CD4-positive, alpha-beta T cell treated with Interleukin-17A for 4 hours (primary cell): ENCODE measurements at places on chromosomes 16 and 17.

DNA sequence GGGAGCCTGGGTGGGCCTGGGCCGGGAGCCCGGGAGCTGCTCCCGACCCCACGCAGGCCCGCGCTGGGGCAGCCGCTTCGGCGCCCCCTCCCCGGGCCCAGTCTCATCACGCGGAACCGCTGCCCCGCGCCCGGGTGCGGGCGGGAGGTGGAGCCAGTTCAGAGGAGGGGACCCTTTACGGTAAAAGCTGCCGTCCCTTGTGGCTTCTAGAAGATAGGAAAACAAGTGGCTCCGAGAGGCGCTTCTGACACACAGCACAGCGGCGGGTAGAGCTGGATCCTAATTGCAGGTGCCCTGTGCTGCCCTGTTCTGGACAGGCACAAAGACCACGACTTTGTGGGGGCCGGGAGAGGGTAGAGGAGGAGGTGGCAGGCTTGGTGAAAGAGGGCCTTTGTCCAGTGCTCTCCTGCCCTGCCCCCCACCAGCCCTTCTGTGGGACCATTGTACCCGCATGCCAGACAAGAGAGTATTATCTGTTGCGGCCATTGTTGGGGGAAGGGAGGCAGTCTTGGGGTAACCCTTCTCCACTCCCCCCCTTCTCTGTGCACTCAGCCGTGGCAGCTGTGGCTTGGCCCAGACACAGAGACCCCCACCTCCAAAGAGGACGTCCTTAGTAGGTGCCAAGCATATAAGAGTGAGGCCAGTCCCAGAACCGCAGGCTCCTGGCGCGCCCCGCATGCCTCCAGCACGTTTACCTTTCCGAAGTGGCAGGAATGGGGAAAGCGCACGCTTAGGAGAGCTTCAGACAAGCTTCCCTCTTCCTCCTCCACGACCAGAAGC lies 736 bp downstream of the CNP start:
- DNase-seq = peak; percentile 53

DNA sequence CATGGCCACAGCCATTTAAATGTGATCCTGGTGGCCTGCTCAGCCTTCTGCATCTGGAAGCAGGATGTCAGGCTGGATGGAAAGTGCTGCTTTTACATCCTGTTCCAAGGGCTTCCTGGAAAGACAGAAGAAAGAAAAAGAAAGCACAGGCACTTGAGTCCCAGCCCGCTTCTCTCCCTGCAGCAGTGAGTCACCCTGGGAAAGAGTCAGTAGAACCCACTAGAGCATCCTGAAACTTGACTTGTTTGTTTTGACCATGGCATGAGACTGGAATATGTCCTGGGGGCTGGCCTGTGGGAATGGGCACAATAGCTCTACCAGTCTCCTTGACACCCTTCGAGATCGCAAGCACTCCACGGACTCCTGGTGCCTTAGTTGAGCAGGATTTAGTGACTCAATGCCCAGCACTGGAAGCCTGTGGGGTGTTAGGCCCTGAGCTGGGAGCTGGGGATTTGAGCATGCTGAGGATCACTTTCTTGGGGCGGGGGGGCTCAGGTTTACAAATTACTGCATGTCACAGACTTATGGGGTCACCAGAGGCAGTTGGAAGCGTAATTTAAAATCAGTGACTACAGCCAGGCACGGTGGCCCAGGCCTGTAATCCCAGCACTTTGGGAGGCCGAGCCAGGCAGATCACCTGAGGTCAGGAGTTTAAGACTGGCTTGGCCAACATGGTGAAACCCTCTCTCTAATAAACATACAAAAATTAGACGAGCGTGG lies 22.1 kb upstream of the GNA13 start:
- DNase-seq = no peak

DNA sequence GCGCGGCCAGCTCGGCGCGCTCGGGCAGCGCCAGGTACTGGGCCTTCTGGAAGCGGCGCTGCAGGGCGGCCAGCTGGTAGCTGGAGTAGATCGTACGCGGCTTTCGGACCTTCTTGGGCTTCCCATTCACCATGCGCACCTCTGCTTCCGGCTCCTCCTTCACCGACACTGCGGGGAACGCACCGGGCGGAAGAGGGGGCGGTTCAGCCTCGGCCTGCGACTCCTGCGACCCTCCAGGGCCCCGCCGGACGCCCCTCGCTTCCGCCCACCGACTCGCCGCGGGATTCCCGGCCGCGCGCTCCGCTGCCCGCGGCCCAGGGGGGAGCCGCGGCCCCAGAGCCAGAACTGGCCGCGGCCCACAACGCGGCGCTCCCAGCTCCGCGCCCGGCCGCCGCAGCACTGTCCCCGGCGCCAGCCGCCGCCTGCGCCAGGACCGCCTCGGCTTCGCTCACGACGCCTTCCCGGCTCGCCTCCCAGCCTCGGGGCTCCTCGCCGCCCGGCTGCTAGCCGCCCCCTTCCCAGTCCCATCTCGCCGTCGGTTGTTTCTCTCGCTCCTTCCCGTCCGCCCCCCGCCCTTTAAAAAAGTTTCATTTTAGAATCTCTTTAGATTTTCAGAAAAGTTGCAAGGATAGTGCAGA lies 1.5 kb downstream of the DLX3 start:
- DNase-seq = peak; percentile 53

- no peak for DNase-seq
Observed at GRCh38 chr17:48121923-48122664, 14.5 kb downstream of the SNX11 start.

DNA sequence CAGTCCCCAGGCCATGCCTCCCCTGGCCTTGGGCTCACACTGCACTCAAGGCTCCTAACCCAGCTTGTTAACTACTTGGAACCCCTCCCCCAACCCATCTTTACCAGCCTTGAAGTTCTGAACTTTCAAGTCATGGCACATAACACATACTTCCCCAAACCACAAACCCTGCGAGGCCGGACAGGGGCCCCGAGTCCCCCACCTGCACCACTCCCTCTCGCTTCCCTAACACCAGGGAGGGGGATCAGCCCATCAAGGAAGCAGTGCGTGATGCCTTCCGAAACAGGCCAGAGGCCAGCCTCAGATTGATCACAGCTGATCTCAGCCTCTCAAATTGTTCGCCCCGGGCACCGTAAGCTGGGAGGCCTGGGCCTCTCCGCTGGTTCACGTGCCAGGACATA lies 3.0 kb upstream of the NLRC3 start:
- DNase-seq = peak; percentile 15

GRCh38 chr17:2580661-2581060 lies 12.8 kb upstream of the PAFAH1B1 start:
- DNase-seq = no peak

- DNase-seq = peak; percentile 51
Observed at GRCh38 chr17:80826955-80827645, 164.5 kb upstream of the CHMP6 start.

- DNase-seq = no peak
Observed at GRCh38 chr16:13402601-13403000, 501.2 kb downstream of the SHISA9 start.

DNA sequence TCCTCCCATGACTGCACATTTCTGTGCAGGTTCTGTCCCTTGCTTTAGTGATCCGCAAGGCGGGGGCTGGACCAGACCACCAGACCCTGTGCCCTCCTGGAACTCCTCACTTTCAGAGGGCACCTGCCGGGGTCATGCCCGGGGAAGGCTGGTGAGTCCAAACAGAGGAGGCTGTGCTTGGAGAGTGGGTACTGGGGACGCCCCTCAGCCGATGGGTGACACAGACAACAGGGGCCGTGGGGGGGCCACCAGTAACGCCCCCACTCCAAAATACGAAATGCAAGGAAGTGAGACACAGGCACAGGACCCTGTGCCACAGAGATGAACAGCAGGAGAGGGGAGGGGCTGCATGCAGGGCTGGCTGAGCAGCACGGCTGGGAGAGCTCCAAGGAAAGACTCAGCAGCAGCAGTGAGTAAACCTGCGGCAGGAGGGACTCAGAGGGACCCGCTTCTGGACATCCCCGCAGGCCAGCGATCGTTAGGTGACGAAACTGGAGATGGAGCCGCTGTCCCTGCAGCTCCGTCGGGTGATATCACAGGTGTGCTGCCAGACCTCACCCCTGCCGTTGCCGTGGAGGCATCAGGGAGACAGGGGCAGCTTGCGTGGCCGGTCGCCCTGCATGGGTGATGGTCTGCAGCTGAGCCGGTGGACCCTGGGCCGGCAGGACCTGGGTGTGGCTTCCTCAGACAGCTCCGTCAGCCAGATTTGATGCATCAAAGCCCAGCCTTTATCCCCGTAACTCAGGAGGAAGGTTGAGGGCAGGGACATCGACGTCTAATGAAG lies 71.2 kb upstream of the GNG13 start:
- no peak for DNase-seq

DNA sequence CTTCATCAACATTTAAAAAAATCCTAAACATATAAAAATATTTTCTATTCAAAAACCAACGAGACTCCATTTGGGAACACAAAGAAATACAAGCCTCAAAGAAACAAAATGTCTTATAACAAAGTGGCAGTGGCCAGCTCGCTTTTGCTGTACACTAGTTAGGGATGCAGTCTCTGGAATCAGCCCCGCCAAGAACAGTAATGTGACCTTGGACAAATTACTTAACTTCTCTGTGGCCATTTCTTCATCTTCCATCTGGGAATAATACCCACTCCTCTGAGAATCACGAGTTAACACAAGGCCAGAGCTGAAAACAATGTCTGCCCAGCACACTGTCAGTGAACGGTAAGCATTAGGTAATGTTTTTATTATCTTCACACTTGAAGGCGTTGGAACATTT lies 5.6 kb downstream of the STAT5B start:
- no peak for DNase-seq

DNA sequence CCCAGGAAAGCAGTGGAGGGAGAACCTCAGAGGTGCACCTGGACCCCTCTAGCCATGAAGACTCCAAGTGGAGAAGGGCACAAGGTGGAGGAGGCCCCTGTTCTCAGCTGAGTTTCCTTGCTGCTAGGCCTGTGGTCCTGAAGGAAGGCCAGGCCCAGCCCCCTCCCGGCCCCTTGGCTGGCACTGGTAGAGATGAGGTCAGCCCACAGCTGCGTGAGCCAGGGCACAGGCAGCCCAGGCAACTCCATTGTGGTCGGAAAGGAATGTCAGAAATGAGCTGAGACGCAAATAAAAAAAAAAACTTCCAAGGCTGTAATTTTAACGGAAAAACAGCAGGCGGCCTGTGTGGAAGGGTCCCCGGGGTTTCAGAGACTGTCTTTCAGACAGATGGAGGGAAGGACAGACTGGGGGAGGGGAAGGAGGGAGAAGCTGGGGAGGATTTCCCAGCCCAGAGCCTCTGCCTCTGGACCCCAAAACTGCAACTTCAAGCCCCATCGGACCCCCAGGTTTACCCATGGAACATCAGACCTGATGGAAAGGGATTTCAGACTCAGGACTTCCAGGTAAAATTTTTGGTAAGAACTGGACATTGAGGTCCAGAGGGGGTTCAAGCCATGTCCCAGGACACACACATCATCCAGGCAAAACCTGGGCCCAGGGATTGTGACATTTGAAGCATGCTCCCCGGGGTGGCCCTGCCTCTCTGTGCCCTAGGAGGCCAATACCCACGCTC lies 25.6 kb upstream of the MRPS23 start:
- no peak for DNase-seq

- no peak for DNase-seq
Observed at GRCh38 chr16:11179574-11179973, 76.4 kb downstream of the SOCS1 start.

- no peak for DNase-seq
Observed at GRCh38 chr16:56332464-56333079, 92.8 kb downstream of the AMFR start.

GRCh38 chr16:5058476-5058875 lies 7.3 kb downstream of the C16orf89 start:
- DNase-seq = no peak

DNA sequence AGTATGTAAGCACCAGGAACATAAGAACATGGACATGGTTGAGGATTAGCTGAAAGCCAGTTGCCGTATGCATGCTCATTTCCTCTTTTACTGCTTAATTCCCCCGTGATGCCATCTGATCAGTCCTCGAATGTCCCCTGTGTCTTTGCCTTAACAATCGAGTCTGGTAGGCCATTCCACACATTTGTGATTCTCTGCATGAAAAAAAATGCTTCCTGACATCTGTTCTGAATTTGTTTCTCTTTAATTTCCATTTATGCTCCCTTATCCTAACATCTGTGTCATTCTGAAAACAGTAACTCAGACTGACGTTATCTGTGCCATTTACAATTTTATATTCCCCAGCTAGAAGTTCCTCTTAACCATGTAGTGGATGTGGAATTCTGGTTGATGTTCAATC lies 158.2 kb upstream of the TOX3 start:
- no peak for DNase-seq

GRCh38 chr17:73141411-73141810 lies 23.4 kb upstream of the SSTR2 start:
- no peak for DNase-seq

- DNase-seq = no peak
Observed at GRCh38 chr17:58383892-58384462, 32.0 kb upstream of the SUPT4H1 start.

DNA sequence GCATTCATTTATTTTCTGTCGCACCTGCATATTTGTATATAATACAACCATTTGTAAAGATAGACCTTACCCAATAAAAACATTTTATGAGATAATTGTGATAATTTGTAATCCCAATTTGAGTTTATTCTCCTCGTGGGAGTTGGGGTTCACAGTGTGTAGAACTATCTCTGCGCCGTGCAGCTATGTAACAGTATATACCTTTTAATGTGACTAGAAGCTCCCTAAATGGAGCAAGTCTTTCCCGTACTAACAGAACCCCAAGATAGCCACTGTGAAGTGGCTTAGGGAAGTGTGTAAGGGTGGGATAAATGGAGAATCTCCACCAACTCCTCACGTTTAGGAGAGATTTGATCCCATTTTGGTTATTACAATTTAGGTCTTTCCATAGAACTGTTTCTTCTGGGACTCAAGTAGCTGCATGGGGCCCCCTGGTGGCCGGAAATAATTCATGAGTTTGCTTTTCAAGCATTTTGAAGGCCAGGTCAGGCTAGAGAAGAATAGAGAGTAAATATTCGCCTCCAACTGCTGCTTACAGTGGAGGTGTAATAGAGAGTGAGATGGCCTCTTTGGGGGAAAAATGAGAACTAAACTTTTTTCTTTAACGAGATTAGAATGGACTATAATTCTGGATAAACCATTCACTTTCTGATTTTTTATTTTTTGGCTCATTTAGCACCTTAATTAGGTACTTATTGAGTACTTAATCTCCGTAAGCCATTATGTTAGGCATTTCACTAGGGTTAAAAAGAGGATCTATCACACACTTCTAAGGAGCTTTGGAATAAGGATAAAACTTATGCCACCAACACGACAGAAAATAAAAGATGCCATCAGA lies 4.5 kb downstream of the TMEM100 start:
- peak; percentile 73 for DNase-seq

- DNase-seq = no peak
Observed at GRCh38 chr16:51540259-51540658, 389.2 kb upstream of the SALL1 start.

DNA sequence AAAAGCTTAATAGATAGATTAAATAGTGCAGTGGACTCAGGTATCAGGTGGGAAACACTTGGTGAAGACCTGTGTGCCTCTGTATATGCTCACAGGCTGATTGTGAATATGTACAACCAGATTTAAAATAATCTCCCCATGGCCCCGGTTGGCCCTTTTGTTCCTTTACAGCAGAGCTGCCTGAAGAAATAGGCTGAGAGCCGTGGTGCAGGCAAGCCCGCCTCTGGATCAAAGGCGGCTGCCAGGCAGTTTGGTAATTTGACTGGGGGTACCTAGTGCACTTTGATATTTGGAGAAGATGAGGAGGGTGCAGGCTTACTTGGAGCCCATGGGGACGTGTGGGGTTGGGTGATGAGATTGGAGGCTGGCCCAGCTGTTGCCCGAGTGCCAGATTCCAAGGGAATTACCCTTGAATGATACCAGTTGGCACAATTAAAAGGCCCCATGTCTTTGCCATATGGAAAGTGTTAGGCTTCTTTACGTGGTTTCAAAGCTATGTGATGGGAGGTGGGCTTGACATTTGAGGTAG lies 5.0 kb downstream of the NKD1 start:
- DNase-seq = no peak
